RKO (cell line): ENCODE measurements at places on chromosomes 5 and 9.

- DNase-seq, result no peak
These were observed 53.2 kb downstream of the USP20 start for GRCh38 chr9:129888293-129889121.

GRCh38 chr5:87020099-87020934 is 247.4 kb upstream of the RASA1 start:
- DNase-seq, result peak; percentile 11

- no peak for DNase-seq
These were observed 28.8 kb downstream of the TCERG1 start for GRCh38 chr5:146475906-146476305.

GRCh38 chr9:100595391-100596199 is 17.7 kb downstream of the CAVIN4 start:
- peak; percentile 74 for DNase-seq

- DNase-seq, result peak; percentile 51
These were observed at the start of gene LHFPL2 for GRCh38 chr5:78648359-78649210. Gene LHFPL2 (minus strand): TSS chr5:78648772. CDS start chr5:78510213, 138,559 bp downstream.

DNA sequence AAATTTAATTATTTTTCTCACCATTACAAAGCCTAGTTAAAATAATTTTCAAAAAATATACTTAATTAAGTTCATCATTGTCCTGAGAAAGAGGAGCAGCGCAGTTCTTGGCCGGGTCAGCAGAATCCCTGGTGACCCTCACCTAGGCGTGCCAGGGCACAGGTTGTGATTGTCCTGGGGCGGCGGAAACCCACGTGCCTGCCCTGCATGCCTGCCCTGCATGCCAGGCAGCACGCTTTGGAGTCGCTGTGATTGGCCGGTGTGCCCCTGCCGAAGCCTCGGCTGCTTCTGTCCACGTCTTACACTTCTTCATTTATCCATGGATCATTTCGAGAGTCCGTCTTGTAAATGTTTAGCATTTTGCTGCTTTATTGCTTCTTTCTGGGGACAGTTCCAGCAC is 25.6 kb downstream of the SLC12A2 start:
- no peak for DNase-seq

DNA sequence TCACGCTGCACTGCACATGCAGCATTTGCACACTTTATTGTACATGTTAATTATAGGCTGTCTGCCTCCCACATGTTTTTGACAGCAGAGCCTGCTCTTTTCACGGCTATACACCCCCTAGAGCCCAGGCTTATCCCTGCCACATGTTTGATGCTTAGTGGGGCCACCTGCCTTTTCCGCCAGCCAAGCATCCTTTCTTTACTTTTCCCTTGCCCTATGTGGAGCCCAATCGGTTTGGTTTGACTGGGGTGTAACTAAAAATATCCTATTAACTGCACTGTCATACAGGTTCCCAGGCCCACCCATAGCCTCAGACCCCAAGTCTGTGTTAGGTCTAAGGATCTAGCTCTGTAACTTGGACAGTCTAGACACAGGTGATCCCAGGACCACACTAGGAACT is 18.9 kb upstream of the S1PR3 start:
- DNase-seq, result no peak

- DNase-seq, result no peak
These were observed 212.0 kb downstream of the SREK1 start for GRCh38 chr5:66356011-66356565.

DNA sequence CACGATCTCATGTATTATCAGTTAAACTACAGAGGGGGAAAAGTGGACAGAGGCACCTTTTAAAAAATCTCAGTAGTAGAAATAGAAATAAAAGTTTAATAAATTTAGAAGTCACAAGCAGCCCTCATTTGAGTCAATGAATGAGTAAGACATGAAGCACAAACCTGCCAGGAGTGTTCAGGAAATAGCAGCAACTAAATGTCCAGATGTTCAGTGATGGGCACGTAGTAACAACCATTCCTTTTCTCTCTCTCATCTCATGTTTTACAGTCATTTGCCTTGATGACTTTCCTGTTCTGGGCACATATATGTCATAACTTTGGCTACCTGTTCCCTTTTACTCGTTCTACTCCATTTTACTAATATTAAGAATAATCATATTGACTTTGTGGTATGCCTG is 17.7 kb downstream of the ISOC1 start:
- DNase-seq, result no peak

GRCh38 chr9:21806644-21807043 is 4.2 kb downstream of the MTAP start:
- DNase-seq, result no peak

- DNase-seq, result no peak
These were observed 20.8 kb downstream of the RGS3 start for GRCh38 chr9:113484258-113484730.

DNA sequence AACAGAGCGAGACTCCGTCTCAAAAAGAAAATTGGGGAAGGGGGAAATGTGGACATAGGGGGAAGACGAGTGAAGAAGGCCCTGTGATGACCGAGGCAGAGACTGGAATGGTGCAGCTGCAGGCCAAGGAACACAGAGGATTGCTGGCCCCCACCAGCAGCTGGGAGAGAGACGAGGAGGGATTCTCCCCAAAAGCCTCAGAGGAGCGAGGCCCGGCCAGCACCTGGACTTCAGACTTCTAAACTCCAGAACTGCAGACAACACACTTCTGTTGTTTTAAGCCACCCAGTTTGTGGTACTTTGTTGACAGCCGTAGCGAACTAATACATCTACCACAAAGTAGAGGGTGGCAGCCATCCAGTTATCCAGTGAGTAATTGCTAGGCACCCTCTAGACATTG is 124.6 kb downstream of the ATPSCKMT start:
- no peak for DNase-seq

- no peak for DNase-seq
These were observed 399.3 kb upstream of the TRPC7 start for GRCh38 chr5:136764601-136765000.

- DNase-seq, result no peak
These were observed 48.0 kb downstream of the CAMK2A start for GRCh38 chr5:150241298-150242160.

GRCh38 chr5:81608976-81609375 is 141.9 kb downstream of the SSBP2 start:
- no peak for DNase-seq

- DNase-seq, result no peak
These were observed 33.3 kb upstream of the RORB start for GRCh38 chr9:74463825-74464224.

DNA sequence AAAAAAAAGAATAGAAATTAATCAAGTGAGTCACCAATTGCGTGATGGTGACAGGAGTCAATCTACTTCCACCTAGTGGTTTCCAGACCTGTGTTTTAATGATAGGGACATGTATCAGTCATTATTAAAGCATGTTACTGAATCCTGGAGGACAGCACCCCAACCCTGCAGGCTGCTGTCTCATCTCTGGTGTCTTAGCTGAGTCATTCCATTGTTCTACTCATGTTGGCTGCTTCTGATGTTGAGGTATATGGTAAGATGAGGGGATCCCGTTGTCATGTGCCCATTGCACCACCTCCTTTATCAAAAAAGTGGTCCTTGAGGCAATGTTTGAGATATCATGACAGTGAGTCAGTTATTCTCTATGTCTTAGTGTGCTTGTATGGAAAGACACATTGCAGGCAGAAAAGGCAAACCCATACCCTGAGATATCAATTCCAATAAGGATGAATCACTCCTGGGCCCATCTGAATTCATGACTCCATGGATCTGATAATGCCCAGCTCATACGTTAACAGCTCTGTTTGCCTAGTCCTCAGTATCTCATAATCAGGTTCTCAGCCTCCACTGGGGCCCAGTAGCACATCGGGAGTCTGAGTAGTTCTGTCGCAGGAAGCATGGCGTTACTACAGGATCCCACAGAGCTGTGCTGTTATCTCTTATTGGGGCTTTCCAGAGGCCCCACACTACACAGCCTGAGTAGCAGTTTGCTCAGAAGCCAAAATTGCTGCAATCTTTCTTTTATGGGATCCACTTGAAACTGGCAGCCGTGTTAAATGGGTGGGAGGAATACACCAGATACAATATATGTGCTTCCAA is 31.2 kb downstream of the HMGCS1 start:
- peak; percentile 40 for DNase-seq

- no peak for DNase-seq
These were observed 201.8 kb downstream of the GLIS3 start for GRCh38 chr9:4098031-4098430.

DNA sequence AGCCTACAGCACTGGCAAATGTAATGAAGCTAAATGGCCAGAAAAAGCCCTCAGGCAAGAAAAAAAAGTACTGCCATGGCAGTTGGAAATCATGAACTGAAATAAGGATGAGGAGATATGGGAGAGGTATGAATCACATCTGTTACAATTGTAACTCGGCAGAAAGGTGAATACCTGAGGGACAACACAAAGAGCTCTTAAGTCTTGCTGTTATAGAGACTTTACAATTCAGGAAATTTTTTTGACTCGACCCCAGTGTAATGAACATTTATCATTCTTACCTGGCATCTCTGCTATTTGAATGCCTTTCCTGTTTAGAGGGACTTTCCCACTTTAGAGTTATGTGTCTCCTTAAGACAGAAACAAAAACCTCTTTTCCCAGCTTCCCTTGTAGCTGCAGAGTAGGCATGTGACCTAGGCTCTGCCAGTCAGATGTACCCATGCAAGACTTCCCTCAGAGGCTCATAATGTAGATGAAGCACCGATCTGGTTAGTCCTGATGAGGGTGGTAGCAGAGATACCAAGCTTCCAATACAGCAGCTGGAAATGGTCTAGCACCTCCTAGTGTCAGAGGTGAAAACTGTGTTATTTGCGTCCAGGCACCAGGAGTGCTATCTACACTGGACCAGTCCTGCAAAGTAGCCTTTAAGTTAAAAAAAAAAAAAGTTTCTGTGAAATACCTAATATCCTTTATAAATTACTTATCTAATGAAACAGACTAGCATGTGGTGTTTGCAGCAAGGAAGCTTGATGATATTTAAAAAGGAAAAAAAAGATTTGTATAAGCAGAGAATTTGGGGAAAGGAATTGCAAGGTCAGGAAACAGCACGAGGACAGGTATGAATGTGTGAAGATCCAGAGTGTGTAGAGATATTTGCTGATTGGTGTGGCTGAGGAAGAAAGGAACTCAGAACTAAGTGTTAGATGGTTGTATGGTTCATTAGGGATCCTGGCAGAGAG is 146.9 kb upstream of the SLC1A3 start:
- no peak for DNase-seq

DNA sequence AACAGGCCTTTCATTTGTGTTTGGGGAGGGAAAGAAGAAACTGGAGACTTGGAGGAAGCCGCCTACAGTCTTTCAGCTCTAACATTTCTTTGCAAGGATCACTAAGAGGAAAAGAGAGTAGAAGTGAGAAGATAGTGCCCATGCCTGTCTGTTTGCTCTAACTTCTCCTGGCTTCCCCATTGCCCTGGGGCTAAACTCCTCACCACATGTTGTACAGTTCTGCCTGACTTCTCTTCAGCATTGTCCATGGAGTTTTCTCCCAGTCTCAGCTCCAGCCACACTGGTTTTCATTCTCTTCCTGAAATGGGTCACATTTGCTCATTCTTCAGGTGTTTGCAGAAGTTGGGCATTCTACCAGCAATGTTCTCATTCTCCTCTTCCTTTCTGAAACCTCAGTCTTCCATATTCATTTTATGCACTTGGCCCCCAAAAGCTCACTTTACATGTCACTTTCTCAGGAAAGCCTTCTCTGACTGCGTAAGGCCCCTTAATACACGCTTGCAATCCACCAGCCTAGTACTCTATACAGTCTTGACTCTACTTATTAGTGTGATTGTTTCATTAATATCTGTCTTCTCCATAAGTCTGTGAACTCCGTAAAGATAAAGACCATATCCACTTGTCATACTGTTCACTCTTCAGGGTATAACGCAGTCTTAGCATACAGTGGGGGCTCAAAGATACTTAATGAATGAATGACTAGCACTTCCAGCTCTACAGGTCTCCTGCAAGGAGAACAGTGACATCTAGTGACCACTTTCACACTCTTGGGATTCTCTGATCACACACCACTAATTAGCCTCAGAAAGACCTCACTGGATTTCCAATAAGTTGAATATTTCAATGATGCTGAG is 40.2 kb upstream of the TRIM32 start:
- DNase-seq, result peak; percentile 59

DNA sequence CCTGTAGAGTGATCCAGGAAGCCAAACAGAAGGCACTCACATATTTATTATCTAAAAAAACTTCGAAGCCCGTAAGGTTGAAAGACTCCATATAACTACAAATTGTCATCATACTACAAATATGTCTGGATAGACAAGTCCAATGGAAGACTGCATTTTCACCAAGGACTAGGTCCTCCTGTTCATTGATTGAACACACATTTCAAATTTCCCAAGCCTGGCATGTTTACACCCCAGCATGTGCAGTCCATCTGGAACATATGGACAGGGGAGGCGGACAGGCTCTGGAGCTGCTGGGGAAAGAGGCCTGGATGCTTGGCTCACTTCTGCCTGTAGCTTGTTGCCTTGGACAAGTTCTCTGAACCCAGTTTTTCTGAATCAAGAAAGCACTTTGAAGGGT is 378.7 kb downstream of the ENC1 start:
- no peak for DNase-seq

DNA sequence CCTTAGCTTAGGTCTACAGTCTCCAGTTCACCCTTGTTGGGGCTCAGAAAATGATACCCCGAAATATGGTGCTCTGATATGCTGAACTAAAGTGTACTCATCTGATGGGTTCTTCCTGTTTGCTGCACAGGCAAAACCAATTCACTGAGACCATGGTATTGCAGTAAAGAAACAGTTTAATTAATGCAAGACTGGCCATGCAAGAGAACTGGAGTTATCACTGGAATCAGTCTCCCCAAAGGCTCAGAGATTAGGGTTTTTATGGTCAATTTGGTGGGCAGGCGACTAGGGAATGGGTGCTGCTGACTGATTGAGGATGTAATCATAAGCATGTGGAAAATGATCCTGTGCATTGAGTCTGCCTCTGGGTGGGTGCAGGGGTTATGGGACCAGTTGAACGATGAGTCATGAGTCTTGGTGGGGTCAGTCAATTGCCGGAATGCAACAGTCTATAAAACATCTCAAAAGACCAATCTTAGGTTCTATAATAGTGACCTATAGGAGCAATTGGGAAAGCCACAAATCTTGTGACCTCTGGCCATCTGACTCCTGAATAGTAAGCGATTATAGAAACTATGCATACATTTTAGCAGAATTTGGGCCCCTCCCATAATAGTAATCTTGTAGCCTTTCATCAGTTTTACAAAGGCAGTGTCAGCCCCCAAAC is 113.0 kb upstream of the ANKRD55 start:
- no peak for DNase-seq

DNA sequence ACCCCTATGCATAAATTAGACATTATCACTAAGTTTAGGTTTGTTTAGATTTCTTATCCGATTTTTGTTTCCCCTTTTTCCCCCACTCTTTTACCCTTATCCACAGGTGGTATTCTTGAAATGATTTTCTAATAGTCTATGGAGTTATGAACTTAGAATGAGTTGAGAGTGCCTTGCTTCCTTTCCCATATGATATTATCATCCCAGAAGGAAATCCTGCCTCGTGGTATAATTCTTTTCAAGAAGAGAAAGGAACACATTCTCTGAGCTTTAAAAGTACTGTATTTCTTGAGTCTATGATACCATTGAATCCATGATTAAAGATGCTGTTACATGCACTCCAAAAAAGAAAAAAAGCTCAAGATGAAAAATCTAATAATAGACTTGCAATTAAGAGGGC is 76.9 kb upstream of the ADAMTSL1 start:
- no peak for DNase-seq

- DNase-seq, result peak; percentile 51
These were observed 902.4 kb downstream of the NR2F1-AS1 start for GRCh38 chr5:92678640-92679039.

GRCh38 chr9:79985264-79985663 is 413.5 kb downstream of the TLE4 start:
- DNase-seq, result no peak

GRCh38 chr9:117782931-117783788 is 79.0 kb downstream of the TLR4 start:
- peak; percentile 67 for DNase-seq
